ENCODE measurements at places on chromosomes 3 and 15. TPM values are rescaled to one million over a fixed set of nuclear protein-coding genes. Genes with fewer than 3 reads are reported as not detected.

CLDN18 gene
- 0.18 TPM for total RNA-seq

ZBTB38 gene
- 49.2 TPM for total RNA-seq

TEX9 gene
- total RNA-seq = 2.7 TPM

ACTL6A gene
- total RNA-seq = 48.4 TPM

SPATA12 gene
- total RNA-seq = not detected

TBC1D5 gene
- 48.7 TPM for total RNA-seq

SNURF gene
- total RNA-seq = 25.0 TPM

CDHR4 gene
- total RNA-seq = 0.35 TPM

PLCB2 gene
- total RNA-seq = 250 TPM

CACNA2D3 gene
- not detected for total RNA-seq

HYAL1 gene
- 0.61 TPM for total RNA-seq

EPHA6 gene
- total RNA-seq = not detected

Measured in T-cell (primary cell).